Hematopoietic multipotent progenitor cell treated with erythropoietin and hydrocortisone succinate and interleukin-3 and kit ligand, for 6 days (in vitro differentiated cells): ENCODE measurements at places on chromosomes 16 and 17.
A peak's percentile ranks its signal among the peaks of the same experiment; 100 is the strongest.

DNA sequence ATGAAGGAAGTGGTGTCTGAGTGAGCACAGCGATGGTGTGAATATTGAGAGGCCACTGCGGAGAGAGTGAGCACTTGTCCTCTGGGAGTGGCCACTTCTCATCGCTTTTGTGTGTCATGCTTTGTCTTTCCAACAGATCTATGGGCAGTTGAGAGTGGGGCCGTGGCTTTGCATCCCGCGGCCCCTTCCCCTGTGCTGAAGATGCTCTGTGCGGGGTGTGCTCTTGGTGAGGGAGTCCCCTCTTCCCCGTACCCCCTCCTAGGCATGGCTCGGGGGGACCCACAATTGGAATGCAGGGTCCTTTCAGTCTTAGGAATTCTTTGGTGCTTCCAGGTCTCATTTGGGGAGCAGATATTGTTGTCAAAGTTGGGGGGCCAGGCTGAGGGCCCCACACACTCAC is 197.3 kb upstream of the WSCD1 start:
- DNase-seq = no peak

- no peak for DNase-seq
Observed at GRCh38 chr17:40490289-40490853, 11.1 kb downstream of the TNS4 start.

DNA sequence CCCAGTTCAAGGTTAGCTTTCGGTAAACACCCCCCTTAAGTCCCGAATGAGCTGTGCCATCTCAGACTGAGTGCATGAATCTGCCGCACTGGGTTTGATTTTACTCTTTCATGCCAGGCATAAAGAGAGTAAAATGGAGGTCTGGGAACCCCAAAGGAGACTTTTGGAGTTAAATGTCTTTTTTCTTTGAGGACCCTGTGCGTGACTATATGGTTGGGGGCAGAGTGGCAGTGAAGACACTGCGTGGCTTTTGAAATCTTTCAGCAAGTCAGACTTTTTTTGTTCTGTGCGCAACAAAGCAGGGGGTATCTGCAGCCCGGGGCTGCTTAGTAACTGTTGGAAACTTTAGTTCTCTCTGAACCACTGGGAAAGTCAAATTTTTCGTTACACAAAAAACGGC is 392.9 kb upstream of the SALL1 start:
- DNase-seq = no peak

DNA sequence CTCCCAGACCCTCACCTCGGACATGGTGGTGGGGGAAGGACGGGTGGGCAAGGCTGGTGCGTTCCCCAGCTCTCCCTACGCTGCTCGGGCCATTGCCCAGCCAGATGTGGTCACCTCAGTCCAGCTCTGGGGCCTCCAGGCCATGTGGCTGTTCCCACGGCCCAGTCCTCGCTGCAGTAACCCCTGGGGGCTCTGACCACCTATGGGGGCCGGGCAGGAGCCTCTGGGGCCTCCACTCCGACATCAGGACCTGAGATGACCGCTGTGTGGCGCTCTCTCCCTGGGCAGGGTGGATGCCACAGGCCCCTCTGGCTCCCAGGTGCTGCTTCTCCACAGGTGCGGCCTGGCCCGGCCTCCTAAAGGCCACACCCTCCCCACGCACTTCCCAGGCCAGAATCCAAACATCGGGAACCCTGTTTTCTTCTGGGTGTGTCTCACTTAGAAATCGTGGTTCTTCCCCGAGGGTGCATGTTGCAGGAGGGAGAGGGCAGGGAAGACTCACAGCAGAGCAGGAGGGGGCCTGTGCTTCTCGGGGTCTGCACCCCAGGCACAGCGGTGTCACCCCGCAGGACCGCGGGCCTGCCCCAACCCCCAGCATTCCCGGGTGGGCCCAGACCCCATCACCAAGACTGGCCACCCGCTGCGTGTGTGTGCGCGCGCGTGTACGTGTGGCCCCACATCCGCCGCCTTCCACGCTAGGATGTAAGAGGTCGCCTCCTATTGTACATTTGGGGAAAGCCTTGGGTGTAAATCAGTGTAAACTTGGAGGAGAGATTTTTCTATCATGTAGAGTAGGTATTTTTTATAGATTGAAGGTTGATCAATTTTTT is 5.9 kb upstream of the CAPN15 start:
- no peak for DNase-seq

DNA sequence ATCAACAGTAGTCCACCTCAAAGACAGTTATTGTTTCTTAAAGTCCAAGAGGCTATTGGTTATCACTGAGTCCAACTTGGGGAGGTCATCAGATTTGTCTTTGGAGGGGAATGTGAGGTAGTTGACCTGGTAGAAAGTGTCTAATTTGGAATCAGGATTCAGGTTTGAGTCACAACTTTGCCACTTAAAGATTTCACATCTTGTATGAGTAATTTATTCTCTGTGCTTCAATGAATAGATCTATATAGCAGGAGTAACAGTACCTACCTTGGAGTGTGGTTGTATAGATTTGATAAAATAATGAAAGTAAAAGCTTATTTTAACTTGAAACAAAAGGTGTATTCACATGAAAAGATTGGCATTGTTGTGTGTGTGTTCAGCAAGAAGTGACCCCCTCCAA is 119.3 kb upstream of the TBX2 start:
- DNase-seq = no peak

GRCh38 chr16:88657371-88657770 is 5.5 kb downstream of the MVD start:
- no peak for DNase-seq

DNA sequence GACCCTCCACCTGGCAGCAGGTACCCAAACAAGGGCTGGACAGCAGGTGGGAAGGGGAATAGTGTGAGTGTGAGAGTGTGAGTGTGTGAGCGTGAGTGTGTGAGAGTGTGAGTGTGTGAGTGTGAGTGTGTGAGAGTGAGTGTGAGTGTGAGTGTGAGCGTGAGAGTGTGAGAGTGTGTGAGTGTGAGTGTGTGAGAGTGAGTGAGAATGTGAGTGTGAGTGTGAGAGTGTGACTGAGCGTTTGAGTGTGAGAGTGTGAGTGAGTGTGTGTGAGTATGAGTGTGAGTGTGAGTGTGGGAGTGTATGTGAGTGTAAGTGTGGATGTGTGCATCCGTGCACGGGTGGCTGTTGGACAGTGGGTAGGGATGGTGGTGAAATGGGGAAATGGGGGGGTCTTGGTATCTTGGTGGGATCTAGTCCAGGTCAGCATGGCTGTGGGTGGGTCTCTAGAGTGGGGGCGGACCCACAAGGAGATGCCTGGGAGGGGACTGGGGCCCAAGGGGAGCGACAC is 408 bp downstream of the ADGRG1 start:
- peak; percentile 56 for DNase-seq

DNA sequence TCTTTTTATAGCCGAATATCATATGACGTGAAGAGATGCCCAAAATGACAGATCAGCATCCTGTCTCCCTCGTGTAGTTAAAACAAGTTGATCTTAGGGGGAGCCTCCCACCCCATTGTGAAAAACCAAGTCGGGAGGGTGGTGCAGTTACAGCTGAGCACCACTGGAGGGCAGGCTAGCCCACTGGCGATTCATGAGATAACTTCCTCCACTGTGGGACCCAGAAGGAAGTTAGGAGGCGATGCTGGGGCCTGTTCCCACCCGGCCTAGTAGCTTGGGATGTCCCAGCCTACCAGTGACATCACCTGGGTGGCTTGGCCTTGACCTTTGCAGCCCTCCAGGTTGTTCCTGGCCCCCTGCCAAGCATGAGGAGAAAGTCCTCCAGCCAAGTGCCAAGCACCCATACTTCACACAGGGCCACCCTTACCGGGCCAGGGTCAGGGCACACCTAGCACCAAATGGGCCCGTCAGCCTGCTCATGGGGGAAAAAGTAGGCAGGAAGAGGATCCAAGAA is 8.1 kb upstream of the CPNE2 start:
- peak; percentile 88 for DNase-seq

DNA sequence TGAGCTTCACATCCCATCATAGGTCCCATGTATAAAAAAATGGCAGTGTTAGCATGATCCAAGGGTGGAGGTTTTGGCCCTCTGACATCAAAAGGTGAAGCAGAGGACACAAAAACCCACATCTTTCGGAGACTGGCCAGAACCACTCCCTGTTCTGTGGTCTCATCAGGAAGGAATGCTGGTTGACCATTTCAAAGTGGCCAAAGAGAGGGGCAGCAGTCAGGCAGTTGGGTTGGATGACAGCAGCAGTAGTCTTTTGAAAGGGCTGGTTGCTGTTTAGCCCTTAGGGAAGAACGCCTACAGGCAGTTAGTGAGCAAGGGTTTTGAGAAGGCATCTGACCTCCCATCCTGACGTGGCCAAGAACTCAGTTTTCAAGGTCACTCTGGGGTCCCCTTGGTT is 40.5 kb downstream of the LCMT1 start:
- DNase-seq = no peak

GRCh38 chr17:70773258-70773657 is 603.9 kb downstream of the KCNJ2 start:
- no peak for DNase-seq

- no peak for DNase-seq
Observed at GRCh38 chr16:85948138-85948509, 49.2 kb downstream of the IRF8 start.

GRCh38 chr16:87703835-87704375 is 61.9 kb downstream of the KLHDC4 start:
- DNase-seq = no peak
